ENCODE measurements at places on chromosomes 13 and 19. TPM values are rescaled to one million over a fixed set of nuclear protein-coding genes. Genes with fewer than 3 reads are reported as not detected.

GRCh38 chr19:45472563-45473366 lies 5.0 kb downstream of the FOSB start:
- no peak overlapping the region for H3K27ac ChIP-seq
- no peaks in the 10 kb centered on the region for H3K27me3 ChIP-seq
- no peaks in the 10 kb centered on the region for H3K4me1 ChIP-seq
- H3K4me3 ChIP-seq: no peak overlapping the region

GRCh38 chr13:76939215-76939614 lies 9.1 kb upstream of the ACOD1 start:
- no peaks in the 10 kb centered on the region for H3K36me3 ChIP-seq
- H3K27ac ChIP-seq: no peak overlapping the region
- H3K27me3 ChIP-seq: no peaks in the 10 kb centered on the region
- no peak for DNase-seq

- no peaks in the 10 kb centered on the region for H3K4me1 ChIP-seq
- H3K4me3 ChIP-seq: no peak overlapping the region
- no peak overlapping the region for H3K27ac ChIP-seq
- DNase-seq: no peak
- no peaks in the 10 kb centered on the region for H3K36me3 ChIP-seq
These were observed 61.0 kb downstream of the NHLRC3 start for GRCh38 chr13:39099231-39099630.

DNA sequence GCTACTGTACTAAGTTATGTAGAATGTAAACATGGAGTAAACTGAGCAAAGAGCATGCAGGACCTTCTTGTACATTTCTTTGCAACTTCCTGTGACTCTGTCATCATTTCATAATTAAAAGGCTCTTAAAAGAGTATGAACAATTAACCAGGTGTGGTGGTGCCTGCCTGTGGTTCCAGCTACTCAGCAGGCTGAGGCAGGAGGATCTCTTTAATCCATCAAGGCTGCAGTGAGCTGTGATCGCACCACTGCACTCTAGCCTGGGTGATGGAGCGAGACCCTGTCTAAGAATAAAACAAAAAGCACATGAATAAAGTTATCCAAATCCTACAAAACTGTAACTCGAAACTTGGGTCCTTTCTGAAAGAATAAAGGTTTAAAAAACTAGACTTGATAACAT lies 5.8 kb upstream of the SPACA7 start:
- no peaks in the 10 kb centered on the region for H3K4me1 ChIP-seq
- H3K27me3 ChIP-seq: no peaks in the 10 kb centered on the region
- H3K27ac ChIP-seq: no peak overlapping the region
- no peak overlapping the region for H3K4me3 ChIP-seq

DNA sequence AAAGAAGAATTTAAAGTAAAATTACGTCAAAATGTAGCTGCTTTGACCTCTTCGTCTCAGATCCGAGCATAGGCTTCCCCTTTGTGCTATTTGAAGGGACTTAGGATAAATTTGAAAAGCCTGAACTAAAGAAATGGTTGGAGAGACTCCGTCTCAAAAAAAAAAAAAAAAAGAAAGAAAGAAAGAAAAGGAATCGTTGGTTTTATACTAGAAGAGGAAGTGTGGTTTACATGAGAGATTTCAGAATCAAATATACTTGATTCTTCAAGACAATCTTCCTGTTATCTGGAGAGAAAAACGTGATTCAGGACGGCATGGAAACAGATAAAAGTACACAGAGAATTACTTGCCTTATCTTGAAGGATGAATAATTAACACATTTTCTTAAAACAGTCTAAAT lies 474 bp upstream of the ZNF780B start:
- H3K36me3 ChIP-seq: no peaks in the 10 kb centered on the region
- H3K4me1 ChIP-seq: no peaks in the 10 kb centered on the region
- no peak for DNase-seq
- H3K27me3 ChIP-seq: no peaks in the 10 kb centered on the region
- no peak overlapping the region for H3K27ac ChIP-seq
- H3K4me3 ChIP-seq: peak overlapping the region; percentile 47

GRCh38 chr19:3031607-3031867 lies 2.5 kb upstream of the TLE2 start:
- H3K27me3 ChIP-seq: no peaks in the 10 kb centered on the region
- peaks cover 21% of the 10 kb centered on the region for H3K4me1 ChIP-seq
- no peak overlapping the region for H3K27ac ChIP-seq
- no peak for DNase-seq
- H3K36me3 ChIP-seq: no peaks in the 10 kb centered on the region
- no peak overlapping the region for H3K4me3 ChIP-seq

DNA sequence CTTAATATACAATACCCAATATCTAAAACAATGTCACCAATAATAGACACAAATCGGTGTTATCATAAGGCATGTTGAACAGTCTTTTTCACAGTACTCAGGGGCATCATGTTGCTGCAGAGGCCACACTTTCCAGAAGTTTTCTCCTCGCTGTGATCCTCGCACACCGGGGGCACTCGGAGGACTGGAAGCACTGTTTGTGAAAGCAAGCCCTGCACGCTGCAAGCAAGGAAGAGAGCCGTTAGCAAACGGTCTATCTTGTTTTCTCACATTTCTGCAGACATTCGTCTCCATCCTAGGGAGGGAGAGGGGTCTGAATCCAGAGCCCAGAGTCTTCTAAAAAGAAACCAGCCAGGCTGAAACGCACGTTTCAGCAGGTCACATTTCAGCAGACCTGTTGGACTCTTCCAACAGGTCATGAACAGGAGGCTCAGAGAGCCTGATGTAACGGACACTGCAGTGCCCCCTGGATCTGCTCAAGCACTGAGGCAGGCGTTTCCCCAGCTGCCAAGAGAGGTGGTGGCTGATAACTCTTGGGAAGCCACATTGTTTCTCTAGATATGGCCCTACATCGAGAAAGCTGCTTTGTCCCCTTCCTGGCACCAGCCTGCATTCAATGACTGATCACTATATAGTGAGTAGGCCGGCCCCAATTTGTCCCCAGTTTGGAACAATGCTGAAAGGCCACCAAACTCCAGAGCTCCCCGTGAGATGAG lies 43.6 kb downstream of the RUBCNL start:
- H3K36me3 ChIP-seq: no peaks in the 10 kb centered on the region
- H3K27ac ChIP-seq: no peak overlapping the region
- no peaks in the 10 kb centered on the region for H3K4me1 ChIP-seq

DNA sequence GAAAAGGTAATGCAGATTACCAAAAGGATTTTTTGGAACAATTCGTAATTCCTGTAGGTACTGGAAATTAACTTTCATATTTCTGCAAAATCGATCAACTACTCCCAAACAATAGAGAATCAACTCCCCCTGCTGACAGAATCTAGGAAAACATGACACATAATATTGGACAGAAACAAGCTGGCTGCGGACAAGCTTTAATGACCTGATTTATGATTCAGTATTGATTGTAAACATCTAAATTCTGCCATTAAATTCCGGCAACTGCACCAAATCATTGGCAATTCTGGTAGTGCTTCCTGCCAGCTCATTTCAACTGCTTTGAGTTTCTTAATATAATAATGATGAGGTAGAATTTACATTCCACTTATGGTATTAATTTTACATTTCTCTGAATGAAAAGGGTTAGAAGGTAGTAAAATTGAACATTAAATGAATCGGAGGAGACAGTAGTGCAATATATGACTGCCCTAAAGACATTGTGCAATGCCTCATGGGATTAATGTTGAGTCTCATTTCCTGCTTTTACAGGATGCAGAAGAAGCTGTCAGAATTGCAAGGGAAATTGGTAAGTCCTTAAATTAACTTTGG lies 146.5 kb downstream of the PCCA start:
- H3K4me3 ChIP-seq: no peak overlapping the region
- no peaks in the 10 kb centered on the region for H3K27me3 ChIP-seq
- no peak for DNase-seq
- H3K27ac ChIP-seq: peak overlapping the region; percentile 16
- H3K4me1 ChIP-seq: peaks cover 13% of the 10 kb centered on the region

- no peaks in the 10 kb centered on the region for H3K4me1 ChIP-seq
- no peaks in the 10 kb centered on the region for H3K36me3 ChIP-seq
- H3K27me3 ChIP-seq: no peaks in the 10 kb centered on the region
- H3K27ac ChIP-seq: no peak overlapping the region
These were observed 960.0 kb upstream of the PCDH20 start for GRCh38 chr13:62375653-62376052.

DNA sequence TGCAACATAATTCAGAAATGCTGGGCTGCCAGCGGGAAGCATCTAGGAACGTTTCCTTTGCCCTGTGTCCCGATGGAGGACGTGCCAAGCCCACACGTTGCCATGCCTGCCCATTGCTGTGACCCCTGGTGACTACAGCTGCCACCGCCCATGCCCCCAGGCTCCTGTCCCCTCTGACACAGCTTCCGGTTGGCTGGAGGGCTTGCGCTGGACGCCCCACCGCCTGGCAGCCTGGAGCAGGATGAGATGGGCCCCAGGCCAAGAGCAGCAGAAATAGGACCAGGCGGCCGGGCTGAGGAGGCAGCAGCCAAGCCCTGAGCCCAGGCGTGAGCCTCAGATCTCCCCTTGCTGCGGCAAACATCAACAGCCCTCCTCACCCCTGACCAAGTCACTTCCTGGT lies 125.9 kb downstream of the COL4A2 start:
- H3K4me3 ChIP-seq: no peak overlapping the region
- no peaks in the 10 kb centered on the region for H3K27me3 ChIP-seq
- no peaks in the 10 kb centered on the region for H3K4me1 ChIP-seq

DNA sequence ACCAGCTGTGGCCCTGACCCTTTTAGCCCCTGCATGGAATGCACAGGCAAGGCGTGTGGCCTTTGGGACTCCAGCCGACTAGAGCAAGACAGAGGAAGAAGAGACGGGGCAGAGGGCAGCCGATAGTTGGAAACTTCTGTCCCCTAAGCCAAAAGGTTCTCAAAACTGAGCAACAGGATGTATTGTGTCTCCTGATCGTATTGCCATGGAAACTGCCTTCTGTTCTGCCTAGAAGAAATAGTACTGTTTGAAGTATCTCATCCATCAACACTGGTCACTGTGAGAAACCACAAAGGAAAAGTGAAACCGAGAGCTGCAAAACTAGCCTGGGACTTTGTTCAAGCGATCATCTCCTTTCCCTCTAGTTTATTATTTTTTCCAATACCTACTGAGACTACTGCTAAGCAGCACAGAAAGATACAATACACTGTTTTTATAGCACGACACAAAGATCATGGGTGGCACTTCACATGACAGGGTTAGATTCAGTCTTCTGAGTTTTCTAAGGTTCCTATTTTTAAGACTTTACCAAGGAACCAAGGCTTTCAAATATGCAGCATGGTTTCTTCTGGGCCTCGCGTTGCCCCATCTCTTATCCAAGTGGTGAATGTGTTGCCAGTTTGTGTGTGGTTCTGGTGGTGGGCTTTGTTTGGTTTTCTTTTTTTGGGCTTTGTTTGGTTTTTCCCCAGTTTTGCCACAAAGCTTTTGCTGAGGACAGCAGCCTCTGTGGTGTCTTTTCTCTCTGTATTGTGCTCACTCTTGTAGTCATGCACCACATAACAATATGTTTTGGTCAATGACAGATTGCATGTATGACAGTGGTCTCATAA lies 49.3 kb upstream of the GPR183 start:
- DNase-seq: no peak
- H3K4me3 ChIP-seq: peak overlapping the region; percentile 1

DNA sequence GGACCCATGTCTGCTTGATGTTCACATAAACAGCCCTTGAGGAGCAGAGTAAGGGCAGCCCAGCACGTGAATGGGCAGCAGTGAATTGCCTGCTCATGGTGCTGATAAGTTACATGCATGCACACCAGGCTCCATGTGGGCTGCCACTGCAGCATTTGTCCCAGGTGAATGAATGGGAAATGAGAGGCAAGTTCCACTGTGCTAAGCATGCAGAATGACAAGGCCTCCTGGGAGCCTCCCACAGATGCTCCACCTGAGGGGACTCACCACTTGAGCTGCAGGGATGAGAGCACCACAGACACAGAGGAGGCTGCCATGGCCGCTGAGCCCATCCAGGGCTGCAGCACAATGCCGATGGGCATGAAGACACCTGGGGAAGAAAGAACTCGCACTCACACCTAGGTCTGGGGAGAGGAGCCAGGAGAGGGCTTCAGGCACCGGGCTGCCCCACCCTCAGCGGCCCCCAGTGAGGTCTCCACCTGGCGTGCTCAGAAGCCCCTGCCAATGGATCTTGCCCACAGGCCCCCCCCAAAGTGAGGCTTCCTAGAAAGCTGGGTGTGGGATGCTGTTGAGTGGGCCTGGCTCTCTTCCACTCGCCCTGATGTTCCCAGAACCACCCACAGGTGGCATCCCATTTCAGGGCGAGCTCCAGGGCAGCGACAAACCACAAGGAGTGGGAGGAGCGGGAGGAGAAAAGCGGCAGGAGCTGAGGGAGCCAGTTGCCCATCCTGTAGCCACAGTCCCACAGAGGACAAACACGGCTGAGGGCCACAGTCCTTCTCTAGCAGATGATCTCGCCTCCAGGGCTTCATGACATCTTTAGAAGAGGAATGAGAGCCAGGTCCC lies 73.8 kb downstream of the CCDC70 start:
- no peak for DNase-seq
- H3K36me3 ChIP-seq: no peaks in the 10 kb centered on the region
- H3K27ac ChIP-seq: no peak overlapping the region
- no peak overlapping the region for H3K4me3 ChIP-seq

GRCh38 chr19:19217099-19217498 lies 5.3 kb downstream of the NCAN start:
- no peak for DNase-seq
- H3K27ac ChIP-seq: no peak overlapping the region
- H3K4me1 ChIP-seq: no peaks in the 10 kb centered on the region
- no peaks in the 10 kb centered on the region for H3K36me3 ChIP-seq
- no peaks in the 10 kb centered on the region for H3K27me3 ChIP-seq

GRCh38 chr13:110780422-110780821 lies 66.9 kb downstream of the ING1 start:
- no peaks in the 10 kb centered on the region for H3K27me3 ChIP-seq
- DNase-seq: no peak
- no peak overlapping the region for H3K4me3 ChIP-seq
- no peaks in the 10 kb centered on the region for H3K4me1 ChIP-seq

DNA sequence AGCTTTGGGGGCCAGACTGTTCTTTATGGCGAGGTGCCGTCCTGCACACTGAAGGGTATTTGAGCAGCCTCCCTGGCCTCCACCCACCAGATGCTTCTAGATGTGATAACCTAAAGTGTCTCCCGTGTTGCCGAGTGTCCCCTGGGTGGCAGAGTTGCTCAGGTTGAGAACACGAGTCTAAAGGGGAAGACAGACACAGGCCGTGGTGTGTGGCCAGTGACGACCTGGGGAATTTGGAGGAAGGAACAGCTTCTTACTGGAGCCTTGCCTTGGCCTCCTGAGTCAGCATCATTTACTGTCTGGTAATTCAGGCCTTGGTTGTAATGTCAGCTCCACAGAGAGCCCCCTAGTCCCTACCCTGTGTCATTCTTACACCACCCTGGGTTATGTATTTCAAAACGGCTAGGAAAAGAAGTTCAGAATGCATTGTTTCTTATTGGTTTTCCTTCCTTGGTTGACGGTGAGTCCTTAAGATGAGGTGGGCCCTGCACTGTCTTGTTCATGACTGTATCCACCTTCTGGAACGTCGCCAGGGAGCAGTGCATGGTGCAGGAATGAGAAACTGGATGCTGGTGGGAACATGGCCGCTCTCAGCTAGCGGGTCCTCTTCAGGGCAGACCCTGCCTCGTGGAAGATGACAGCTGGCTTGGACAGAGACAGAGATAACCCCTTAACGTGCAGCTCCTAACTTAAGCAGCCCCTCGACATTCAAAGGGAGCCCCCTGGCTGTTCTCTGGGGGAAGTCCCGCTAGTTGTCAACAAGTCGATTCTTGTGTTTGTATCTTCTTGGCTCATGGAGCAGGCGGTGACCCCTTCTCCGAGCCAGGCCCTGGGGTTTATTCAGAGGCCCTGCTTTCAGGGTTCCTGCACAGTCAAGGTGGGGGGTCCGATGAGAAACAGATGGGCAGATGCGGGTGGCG lies 7.2 kb downstream of the SIN3B start:
- no peak for DNase-seq
- H3K27ac ChIP-seq: no peak overlapping the region
- H3K4me1 ChIP-seq: no peaks in the 10 kb centered on the region

SLAIN1 gene
- 11.1 TPM for total RNA-seq

ZNF541 gene
- not detected for total RNA-seq

FOXA3 gene
- 27.8 TPM for total RNA-seq

Data from right lobe of liver (tissue), 6 donors.